ENCODE measurements at places on chromosomes 12 and 14. TPM values are rescaled to one million over a fixed set of nuclear protein-coding genes. Genes with fewer than 3 reads are reported as not detected.

DNA sequence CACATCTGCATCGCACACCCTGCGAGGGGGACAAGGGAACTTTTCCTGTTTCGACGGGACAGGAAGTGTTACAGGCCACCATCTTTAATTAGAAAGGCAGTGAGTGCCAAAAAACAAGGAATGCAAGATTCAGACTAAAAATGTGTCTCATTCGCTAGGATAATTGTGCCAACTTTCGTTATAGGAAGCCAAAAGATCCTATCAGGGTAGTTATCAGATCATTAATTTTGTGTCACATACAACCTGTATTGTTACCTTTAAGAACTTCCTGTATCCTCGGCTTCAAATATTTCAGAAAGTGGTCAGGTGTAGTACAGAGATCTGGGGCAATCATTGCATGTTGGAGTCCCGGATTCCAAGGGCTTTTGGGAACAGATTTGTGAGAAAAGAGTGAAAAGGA, 19.2 kb upstream of the MGP start:
- H3K4me1 ChIP-seq: peaks cover 25% of the 10 kb centered on the region
- no peak for DNase-seq
- H3K27me3 ChIP-seq: no peaks in the 10 kb centered on the region
- no peak overlapping the region for H3K4me3 ChIP-seq
- peak overlapping the region; percentile 77 for H3K27ac ChIP-seq

DNA sequence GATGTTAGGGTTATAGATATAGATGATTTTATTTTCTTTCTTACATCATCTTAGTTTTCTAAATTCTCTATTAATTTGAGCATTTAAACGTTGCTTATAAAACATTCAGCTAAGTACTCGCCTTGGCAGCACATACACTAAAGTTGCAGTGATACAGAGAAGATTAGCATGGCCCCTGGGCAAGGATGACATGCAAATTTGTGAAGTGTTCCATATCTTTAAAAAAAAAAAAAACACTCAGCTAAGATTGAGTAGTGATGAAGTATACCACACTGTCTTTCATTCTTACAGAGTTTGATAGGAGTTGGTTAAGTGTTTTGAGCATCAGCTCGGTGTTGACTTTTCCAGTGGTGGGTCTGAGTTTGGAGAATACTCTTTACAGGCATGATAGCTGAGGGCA, 72.3 kb downstream of the FRMD6 start:
- H3K4me1 ChIP-seq: peaks cover 16% of the 10 kb centered on the region
- no peak overlapping the region for H3K4me3 ChIP-seq
- no peak overlapping the region for H3K27ac ChIP-seq
- no peak for DNase-seq
- H3K36me3 ChIP-seq: peaks cover 54% of the 10 kb centered on the region
- no peaks in the 10 kb centered on the region for H3K27me3 ChIP-seq

GRCh38 chr12:106304001-106304421, 1.5 kb downstream of the TCP11L2 start:
- peaks cover 14% of the 10 kb centered on the region for H3K4me1 ChIP-seq
- H3K27me3 ChIP-seq: no peaks in the 10 kb centered on the region
- no peak overlapping the region for H3K27ac ChIP-seq
- H3K4me3 ChIP-seq: no peak overlapping the region

- no peak within 1 kb of the TSS for H3K4me3 ChIP-seq
- DNase-seq: peak; percentile 83
- no peaks in the 10 kb centered on the region for H3K36me3 ChIP-seq
- H3K27me3 ChIP-seq: peaks cover 6% of the 10 kb centered on the region
- H3K4me1 ChIP-seq: no peaks in the 10 kb centered on the region
- H3K27ac ChIP-seq: no peak within 1 kb of the TSS
These were observed at the start of gene TPH2 for GRCh38 chr12:71938728-71939385. Gene TPH2 (plus strand): TSS chr12:71938845. CDS start chr12:71938987, 142 bp downstream.

DNA sequence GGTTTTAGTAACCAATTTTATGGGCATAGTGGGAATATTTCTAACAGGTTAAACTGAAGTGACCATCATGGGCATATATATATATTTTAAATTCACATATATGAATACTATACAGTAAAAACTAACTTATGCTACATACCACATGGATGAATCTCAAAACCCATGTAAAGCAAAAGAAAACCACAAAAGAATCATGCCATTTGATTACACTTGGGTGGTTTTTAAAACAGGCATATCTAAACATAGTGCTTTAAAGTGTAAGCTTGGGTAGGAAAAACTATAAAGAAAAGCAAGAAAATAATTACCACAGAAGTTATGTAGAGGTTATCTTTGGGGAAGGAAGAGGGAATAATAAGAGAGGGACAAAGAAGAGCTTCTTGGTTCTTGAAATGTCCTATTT, 326.1 kb downstream of the NAV3 start:
- H3K27me3 ChIP-seq: no peaks in the 10 kb centered on the region
- peaks cover 7% of the 10 kb centered on the region for H3K36me3 ChIP-seq
- no peak overlapping the region for H3K27ac ChIP-seq

DNA sequence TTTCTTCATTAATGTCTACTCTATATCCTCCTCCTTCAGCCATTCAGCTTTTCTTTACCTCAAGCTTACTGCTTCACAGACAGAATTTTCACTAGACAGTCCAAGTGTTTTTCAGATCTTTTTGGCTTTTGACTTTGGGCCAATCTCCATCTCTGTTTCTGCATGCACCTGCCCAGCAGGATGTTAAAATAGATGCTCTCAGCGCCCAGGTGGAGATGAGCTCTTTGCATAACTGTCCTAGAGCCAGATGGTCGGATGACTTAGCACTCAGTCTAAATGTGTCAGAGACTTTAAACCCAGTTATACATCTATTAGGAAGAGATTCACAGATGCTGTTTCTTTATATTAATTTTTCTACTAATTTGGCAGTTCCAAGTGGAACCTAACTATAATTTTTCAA, 80.3 kb upstream of the SSTR1 start:
- H3K27ac ChIP-seq: no peak overlapping the region
- no peak overlapping the region for H3K4me3 ChIP-seq
- no peak for DNase-seq

GRCh38 chr12:41304526-41304925, 116.4 kb downstream of the PDZRN4 start:
- no peaks in the 10 kb centered on the region for H3K36me3 ChIP-seq
- H3K4me3 ChIP-seq: no peak overlapping the region
- H3K27ac ChIP-seq: no peak overlapping the region
- no peak for DNase-seq
- no peaks in the 10 kb centered on the region for H3K4me1 ChIP-seq
- H3K27me3 ChIP-seq: no peaks in the 10 kb centered on the region

DNA sequence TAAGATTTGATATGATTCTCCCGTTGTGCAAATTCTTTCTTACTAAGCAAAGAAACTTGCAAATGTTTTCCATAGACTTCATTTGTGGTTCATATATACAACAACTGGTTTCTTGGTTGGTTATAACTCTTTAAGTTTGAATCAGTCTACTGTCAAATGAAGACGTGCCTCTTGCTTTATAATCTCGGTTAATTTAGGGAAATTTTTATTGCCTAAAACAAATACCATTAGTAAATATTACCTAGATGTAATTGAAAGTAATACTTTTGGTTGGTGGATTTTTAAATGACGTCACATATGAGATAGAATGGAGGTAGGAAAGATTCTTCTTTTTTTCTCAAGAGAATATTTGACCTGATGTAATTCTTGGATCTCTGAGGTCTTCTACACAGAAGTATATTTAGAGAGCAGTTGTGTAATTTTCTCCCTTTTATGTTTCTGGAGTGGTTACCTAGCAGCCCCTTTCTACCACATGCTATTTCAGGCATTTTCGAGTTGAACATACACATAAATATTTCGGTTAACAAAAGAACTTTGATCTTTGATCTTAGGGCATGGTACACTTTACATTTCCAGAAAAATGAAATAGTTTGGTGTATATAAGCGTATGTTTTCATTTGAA, 1.7 kb downstream of the ATF7IP start:
- H3K4me1 ChIP-seq: peaks cover 17% of the 10 kb centered on the region
- no peaks in the 10 kb centered on the region for H3K27me3 ChIP-seq
- H3K36me3 ChIP-seq: no peaks in the 10 kb centered on the region
- peak overlapping the region; percentile 98 for H3K4me3 ChIP-seq

- no peak for DNase-seq
- H3K4me1 ChIP-seq: no peaks in the 10 kb centered on the region
- H3K4me3 ChIP-seq: no peak overlapping the region
These were observed 341.9 kb downstream of the GXYLT1 start for GRCh38 chr12:41802803-41803202.

- no peaks in the 10 kb centered on the region for H3K36me3 ChIP-seq
- H3K4me3 ChIP-seq: no peak overlapping the region
- no peak for DNase-seq
- no peaks in the 10 kb centered on the region for H3K4me1 ChIP-seq
- H3K27ac ChIP-seq: no peak overlapping the region
These were observed 340.0 kb upstream of the SFSWAP start for GRCh38 chr12:131370791-131371347.

DNA sequence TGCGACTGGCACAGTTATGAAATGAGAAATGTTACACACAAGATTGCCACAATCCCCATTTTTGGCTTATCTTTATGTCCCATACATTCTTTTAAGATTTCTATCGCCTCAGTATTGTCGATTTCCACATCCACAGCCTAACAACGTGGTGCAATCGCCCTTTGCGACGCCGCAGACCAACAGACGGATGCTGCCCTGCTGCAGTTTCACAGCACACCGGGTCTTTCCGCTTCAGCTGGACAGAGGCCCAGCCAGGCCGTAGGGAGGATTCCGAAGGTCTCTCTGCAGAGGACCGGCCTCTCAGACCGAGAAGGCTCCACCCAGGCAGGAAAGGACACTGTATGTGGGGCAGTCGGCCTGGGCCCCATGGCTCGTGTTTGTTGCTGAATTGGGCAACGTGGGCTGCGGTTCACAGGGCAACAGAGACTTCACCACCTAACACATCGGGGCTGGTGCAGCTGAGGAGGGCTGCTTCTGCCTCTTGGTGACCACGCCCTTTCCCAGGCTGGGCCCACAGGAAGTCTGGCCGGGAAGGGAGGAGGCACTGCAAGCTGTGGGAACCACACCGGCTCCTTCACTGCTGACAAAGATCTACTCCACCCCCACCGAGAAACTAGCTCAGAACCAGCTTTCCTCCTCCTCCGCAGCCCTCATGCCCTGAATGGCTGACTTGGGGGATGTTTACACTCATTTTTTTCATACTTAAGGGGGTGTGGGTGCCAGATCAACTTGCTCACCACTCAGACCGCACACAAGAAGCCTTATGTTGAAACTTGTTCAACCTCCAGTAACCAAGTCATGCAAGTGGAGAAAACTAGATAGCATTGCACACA, 32.9 kb upstream of the MDM1 start:
- peak; percentile 90 for DNase-seq
- H3K4me3 ChIP-seq: peak overlapping the region; percentile 29
- peak overlapping the region; percentile 54 for H3K27ac ChIP-seq
- H3K36me3 ChIP-seq: no peaks in the 10 kb centered on the region
- H3K27me3 ChIP-seq: peaks cover 2% of the 10 kb centered on the region

GRCh38 chr12:1346126-1346525, 248.3 kb downstream of the FBXL14 start:
- H3K36me3 ChIP-seq: no peaks in the 10 kb centered on the region
- DNase-seq: no peak
- H3K4me1 ChIP-seq: peaks cover 8% of the 10 kb centered on the region
- H3K4me3 ChIP-seq: no peak overlapping the region
- no peak overlapping the region for H3K27ac ChIP-seq
- no peaks in the 10 kb centered on the region for H3K27me3 ChIP-seq

- H3K27ac ChIP-seq: no peak overlapping the region
- H3K36me3 ChIP-seq: no peaks in the 10 kb centered on the region
- no peak for DNase-seq
- peaks cover 28% of the 10 kb centered on the region for H3K4me1 ChIP-seq
- H3K27me3 ChIP-seq: no peaks in the 10 kb centered on the region
These were observed 236.5 kb upstream of the ATP2B1 start for GRCh38 chr12:89945123-89945522.

DNA sequence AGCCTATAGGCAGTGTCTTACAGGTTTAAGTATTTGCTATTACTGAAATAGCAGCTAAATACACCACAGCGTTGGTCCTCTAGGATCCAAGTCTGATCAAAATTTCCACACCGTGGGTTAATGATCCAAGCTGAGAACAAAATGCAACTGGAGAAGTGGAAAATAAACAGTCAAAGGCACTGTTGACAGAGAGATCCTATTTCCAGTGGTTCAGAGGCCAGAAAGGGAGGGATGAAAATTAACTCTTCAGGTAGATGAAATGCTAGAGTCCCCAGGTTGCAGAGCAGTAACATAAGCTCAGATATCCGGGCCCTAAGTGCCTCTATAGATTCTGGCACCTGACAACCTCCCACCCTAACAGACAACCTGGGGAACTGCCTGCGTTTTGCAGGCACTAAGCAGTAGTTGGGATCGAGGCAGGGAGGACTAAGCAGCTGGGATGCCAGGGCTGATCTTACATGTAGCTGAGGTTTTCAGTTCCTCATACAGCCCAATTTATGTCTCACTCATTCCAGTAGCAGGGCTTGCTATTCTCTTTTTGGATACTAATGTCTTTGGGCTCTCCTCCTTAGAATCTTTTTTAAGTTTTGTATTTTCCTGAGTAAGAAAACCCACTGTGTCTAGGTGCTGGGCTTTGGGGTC, 42.7 kb upstream of the CRACR2A start:
- no peak overlapping the region for H3K27ac ChIP-seq
- H3K36me3 ChIP-seq: no peaks in the 10 kb centered on the region
- no peaks in the 10 kb centered on the region for H3K27me3 ChIP-seq
- DNase-seq: no peak
- no peaks in the 10 kb centered on the region for H3K4me1 ChIP-seq

The LAG3 gene
- 4.1 TPM for total RNA-seq

The ABHD12B gene
- not detected for total RNA-seq

The PTCSC3 gene
- total RNA-seq: not detected

The USP44 gene
- 3.1 TPM for total RNA-seq

The OAS2 gene
- 3.1 TPM for total RNA-seq

The INSM2 gene
- total RNA-seq: not detected

The SOAT2 gene
- total RNA-seq: not detected

The KLHL42 gene
- total RNA-seq: 36.5 TPM

The SMCO2 gene
- total RNA-seq: 1.2 TPM

The TMBIM6 gene
- total RNA-seq: 395 TPM

The BEST3 gene
- 0.18 TPM for total RNA-seq

The TMTC2 gene
- 7.8 TPM for total RNA-seq

The TDRD9 gene
- total RNA-seq: 0.83 TPM

All from endothelial cell of umbilical vein (primary cell).